ENCODE measurements at places on chromosomes 1 and 21.

GRCh38 chr1:70044832-70045231, 160.5 kb downstream of the LRRC40 start:
- DNase-seq: no peak

GRCh38 chr1:161728376-161729226, 7.3 kb downstream of the FCRLB start:
- DNase-seq: no peak

DNA sequence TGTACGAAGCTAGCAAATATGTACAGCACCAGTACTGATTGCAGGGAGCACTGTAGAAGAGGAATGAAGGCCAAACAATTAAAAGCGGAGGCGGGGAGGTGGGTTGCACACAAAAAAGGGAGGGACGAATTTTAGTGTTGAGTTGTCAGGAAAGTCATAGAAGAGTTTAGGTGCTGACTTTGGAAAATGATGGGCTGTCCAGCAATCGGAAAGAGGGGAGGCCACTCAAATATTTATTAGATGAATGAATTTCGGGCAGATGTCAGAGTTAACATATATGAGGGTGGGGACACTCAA, 537 bp upstream of the ANKRD13C start:
- DNase-seq: no peak

- DNase-seq: peak; percentile 59
Observed at GRCh38 chr1:170670802-170671628, 7.1 kb downstream of the PRRX1 start.

Data from stimulated activated effector memory CD8-positive, alpha-beta T cell treated with anti-CD3 and anti-CD28 coated beads, Interleukin-12 subunit alpha, Interleukin-12 subunit beta, amount 100 ng/mL, for 72 hours (primary cell).